Activated effector memory CD4-positive, alpha-beta T cell treated with Interleukin-2 at 50 U/mL for 16 hours (primary cell): ENCODE measurements at places on chromosomes 6 and 20.

DNA sequence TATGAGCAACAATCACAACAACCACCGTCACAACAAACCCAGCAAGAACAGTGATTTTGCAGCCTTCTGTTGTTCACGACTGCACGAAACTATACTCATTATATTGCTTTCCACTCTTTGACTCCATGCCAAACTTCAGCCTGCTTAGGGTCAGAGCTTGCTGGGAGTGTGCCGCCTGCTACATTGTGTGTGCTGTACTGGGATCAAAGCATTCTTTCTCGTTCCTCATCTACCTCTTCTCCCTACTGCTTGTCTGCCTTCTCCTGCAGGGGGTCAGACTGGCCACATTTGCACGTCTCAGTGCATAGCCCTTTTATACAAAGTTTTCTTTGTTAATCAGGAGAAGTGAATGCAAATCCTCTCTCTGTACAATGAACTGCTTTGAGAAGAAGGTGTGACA lies 401.6 kb upstream of the CITED2 start:
- no peak for DNase-seq

DNA sequence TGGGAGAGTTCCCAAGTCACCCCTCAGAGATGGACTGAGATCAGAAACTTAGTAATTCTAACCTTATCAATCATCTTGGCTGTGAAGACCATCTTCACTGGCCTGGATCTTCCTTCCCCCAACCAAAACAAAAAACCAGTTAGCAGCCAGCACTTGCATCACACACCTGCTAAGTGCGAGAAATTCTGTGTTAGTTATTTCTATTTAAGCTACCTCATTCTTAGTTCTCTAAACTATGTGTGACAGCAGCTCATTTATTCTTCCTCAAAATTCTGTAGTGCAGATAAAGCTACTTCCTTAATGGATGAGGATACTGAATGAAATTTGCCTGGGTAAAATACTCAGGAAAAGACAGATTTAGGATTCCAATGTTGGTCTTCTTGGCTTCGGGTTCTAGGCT lies 18.2 kb upstream of the TAGAP start:
- DNase-seq: no peak

DNA sequence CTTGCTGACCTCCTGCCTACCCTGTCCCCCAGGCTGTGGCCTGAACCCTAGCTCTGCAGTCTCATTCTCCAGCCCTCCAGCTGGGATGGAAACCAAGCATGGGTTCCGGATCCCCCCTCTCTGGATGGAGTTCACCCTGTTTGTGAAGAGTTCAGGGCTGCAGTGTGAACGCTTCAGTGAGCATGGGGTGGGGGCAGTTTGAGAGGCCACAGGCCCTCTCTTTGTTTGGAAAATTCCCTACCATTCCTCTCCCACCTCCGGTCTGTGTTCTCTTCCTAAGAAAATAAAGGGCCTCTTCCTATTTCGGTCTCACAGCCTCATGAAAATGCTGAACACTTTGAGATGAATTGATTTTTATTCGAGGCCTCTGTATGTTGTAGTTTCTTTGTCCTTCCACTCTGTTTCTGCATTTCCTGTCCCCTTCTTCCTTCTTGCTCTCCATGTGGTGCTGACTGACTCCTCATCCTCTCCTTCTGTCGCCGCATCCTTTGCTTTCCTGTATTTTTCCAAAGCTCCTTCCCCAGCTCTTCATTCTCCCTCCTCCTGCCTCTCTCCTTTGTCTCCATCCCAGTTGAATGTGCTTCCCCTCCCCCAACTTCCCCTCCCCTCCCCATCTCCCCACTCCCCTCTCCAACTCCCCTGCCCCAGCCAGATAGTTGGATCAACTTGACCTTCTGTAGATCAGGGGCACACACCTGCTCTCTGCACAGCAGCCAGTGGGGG lies 2.4 kb upstream of the KCNK5 start:
- no peak for DNase-seq

- DNase-seq: no peak
Observed at GRCh38 chr6:1436334-1437306, 47.2 kb downstream of the FOXF2 start.

DNA sequence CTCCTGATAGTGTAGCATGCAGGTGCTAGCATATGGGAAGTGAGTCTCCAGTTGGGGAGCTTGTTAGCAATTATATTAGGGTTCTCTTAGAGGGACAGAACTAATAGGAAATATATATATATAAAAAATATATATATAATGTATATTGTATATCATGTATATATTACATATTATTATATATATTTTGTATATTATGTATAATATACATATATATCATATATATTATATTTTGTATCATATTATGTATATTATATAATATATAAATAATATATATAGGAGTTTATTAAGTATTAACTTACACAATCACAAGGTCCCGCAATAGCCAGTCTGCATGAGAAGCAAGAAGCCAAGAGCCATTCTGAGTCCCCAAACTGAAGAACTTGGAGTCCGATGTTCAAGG lies 84.2 kb downstream of the CDYL start:
- DNase-seq: no peak

DNA sequence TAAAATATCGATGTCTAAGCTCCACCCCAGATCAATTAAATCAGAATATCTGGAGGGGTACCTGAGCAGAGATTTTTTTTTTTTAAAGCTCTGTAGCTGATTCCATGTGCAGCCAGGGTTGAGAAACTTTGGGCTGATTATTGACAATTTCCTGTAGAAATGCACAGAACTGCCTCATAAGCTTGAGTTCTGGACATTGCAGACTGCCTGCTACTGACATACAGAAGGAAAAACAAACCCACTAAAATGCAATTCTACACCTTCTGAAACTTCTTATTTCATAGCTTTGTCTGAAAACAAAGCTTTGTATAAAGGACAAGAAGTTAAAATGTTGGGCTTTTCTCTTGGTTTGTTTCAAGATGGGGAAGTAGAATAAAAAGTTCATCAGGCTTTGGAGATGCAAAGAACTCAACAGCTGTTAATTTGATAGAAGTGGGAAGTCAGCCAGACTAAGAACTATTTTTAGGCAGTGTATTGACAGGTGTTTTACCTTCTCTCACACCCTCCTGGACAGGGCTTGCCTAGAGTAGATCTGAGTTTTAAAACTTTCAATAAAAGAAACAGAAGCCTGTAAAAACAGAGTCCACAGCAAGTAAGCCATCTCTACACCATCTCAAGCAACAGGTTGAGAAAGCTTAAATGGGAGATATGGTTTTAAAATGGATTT lies 147.7 kb downstream of the KCNQ5 start:
- DNase-seq: no peak

GRCh38 chr6:32983493-32983848 lies 15.1 kb downstream of the BRD2 start:
- DNase-seq: no peak

DNA sequence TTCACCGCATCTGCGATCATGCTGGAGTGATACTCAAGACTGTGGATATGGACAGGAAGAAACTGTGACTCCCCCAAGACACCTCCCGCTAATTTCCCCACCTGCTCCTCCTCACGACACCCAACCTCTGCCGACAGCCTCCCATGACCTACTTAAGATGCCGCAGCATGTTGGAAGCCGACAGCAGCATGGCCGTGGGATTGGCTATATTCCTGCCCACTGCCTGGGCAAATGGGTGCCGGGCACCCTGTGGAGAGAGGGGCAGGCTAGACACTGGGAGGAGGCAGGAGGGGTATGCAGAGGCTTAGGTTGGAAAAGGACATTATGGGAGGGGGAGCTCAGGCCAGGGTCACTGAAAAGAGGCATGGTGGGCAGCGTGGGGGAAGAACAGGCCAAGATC lies 4.5 kb downstream of the IDH3B start:
- DNase-seq: no peak

- no peak for DNase-seq
Observed at GRCh38 chr6:126033696-126034095, 47.4 kb downstream of the TRMT11 start.

DNA sequence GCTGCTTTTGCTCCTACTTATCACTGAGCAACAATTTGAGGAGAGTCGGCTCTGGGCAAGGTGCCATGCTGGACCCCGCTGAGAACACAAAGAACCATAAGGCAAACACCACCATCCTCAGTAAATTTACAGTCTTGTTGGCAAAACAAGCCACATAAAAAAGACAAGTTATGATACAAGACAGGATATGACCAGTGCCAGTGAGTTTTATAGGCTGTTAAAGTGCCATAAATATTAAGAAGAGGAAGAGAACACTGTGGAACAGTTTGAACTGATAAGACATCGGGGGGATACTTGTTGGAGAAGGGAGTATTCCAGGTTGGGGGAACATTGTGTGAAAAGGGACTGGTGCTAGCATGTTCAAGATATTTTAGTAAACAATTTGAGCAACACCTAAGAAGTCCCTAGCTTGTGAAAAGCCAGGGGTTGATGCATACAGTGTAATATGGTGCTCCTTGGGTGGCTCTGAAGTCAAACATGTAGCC lies 25.3 kb upstream of the RIPOR2 start:
- no peak for DNase-seq

- DNase-seq: no peak
Observed at GRCh38 chr20:59518881-59519706, 85.2 kb upstream of the PHACTR3 start.

DNA sequence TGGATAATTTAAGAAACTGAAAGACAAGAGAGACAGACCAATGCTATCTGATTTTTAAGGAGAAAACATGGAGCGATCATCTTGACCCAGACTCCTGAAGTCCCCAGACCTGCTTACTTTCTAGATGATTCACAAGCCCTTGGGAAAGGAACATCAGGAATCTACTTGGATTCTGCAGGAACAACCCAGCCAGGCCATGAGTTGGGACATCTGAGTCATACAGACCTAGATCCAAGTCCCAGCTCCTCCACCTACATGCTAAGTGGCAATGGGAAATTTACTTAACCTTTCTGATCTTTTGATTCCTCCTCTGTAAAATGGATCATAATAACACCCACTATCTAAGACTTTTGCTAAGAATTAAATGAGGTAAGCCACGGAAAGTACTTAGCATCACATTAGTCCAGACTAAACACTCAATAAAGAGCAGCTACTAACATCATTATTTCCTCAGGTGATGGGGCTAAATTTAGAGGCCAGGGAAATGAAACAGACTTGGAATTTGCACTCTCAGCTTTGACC lies 61.0 kb upstream of the MAFB start:
- no peak for DNase-seq

GRCh38 chr6:22073516-22074198 lies 223.2 kb downstream of the PRL start:
- no peak for DNase-seq

- DNase-seq: no peak
Observed at GRCh38 chr6:15708231-15708630, 45.4 kb upstream of the DTNBP1 start.

DNA sequence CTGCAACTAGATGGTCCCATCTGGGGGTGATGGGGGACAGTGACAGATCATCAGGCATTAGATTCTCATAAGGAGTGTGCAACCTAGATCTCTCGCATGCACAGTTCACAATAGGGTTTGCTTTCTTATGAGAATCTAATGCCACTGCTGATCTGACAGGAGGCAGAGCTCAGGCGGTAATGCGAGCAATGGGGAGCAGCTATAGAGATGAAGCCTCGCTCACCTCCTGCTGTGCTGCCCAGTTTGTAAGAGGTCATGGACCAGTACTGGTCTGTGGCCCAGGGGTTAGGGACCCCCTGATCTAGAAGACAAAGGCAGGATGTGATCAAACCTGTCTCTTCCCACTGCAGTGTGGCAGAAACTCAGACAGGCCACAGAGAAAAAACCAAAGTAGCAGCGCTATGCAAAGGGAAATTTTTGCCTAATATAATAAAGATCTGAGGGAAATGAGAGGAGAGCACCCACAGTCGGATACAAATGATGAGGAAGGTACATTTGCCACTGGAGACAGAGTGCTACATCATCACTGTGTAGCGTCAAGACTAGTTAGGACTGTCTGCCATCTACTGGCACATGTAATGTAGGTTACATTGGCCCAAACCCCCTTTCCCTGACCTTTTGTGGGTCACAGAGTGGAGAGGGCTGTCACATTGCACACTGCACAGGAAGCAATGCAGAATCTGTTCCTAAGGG lies 4.1 kb upstream of the LY86 start:
- DNase-seq: no peak

GRCh38 chr20:6959900-6960312 lies 192.4 kb downstream of the BMP2 start:
- DNase-seq: no peak

DNA sequence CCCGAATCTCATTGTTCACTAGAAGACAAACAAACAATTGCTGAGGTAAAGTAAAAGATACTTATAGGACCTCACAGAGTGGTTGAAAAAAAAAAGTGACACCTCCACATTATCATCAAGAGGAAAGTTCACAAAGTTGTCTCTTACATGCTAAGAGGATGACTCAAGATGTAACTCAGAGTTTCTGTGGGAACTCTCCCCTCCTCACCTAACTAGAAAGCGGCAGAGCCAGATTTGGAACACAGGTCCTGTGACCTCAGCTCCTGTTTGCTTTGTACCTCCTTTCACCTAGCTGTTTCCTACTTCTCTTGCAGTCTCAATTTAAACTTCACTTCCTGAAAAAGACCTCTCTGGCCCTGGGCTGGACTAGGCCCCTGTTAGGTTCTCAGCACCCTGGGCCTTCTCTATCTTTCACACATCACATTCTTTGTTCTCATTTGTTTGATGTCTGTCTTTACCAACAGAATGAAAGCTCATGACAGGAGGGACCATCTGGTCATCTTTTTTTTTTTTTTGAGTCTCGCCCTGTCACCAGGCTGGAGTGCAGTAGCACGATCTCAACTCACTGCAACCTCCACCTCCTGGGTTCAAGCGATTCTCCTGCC lies 60.8 kb downstream of the CD24 start:
- DNase-seq: no peak

- no peak for DNase-seq
Observed at GRCh38 chr20:63814891-63815614, 16.0 kb downstream of the ZBTB46 start.

GRCh38 chr20:57076951-57077350 lies 189.5 kb downstream of the BMP7 start:
- no peak for DNase-seq

DNA sequence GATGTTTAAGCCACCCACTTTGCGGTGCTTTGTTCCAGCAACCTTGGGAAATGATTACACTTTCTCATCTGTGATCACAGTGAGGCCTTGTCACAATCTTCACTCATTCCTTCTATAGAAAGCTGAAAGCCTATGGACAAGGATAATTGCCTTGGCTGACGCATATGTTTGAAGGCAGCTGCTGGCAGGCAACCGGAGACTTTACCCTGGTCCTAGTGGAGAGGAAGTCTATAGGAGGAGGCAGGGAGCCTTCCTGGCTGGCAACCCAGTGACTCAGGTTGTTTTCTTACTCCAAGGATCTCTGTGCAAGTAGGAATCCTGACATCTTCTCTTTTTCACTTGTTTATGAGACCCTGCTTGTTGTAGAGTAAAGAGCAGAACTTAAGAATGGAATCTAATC lies 34.1 kb upstream of the ESR1 start:
- no peak for DNase-seq

DNA sequence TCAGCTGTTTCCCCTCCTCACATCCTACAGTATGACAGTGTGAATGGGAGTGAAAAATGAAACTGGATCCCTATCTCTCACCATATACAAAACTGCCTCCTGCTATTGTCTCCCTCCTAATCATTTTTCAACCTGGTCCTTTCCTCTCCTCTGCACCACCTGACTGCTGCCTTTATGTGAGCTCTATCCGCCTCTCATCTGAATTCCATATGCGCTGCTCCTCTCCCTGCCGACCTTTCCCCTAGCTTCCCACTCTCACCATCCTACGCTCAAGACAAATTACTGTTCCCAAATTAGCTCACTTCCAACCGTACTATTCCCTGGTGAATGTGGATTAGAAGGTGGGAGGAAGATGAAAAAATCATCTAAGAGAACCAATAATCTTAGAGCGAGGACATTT lies 148.4 kb upstream of the FBXL4 start:
- no peak for DNase-seq

GRCh38 chr6:20921578-20921977 lies 387.3 kb downstream of the CDKAL1 start:
- DNase-seq: no peak
